Stimulated activated CD4-positive, alpha-beta T cell treated with anti-CD3 and anti-CD28 coated beads, Interleukin-12 subunit alpha, Interleukin-12 subunit beta, amount 100 ng/mL, for 24 hours (primary cell): ENCODE measurements at places on chromosomes 13 and 19.
A peak's percentile ranks its signal among the peaks of the same experiment; 100 is the strongest.

GRCh38 chr19:48081106-48081505 lies 29.5 kb downstream of the PLA2G4C start:
- no peak for DNase-seq

DNA sequence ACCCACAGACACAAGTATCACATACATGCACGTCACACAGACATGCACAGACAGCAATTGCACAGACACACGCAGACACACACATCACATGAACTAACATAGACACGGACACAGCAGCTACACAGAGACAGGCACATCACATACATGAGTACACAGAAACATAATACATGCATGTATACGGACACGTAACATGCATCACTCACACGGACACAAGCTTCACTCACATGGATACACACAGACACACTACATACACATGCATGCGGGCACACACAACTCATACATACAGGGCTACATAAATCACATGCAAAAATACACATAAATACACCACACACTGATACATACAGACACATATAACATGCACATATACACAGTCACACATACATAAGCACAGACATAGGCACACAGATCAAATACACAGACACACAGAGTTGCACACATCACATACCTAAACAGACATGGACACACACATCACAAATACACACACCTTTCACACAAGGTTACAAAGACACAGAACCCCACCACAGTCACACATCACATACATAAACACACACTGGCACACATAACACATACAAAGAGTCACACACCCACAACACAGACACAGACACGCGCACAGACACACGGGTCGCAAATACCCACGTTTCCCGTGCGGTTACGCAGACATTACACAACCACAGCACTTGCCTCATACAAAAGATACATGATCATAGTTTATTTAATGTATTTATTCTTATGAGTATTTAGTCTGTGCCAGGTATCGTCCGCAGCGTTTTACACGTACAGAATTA lies 1.1 kb upstream of the LMTK3 start:
- no peak for DNase-seq

DNA sequence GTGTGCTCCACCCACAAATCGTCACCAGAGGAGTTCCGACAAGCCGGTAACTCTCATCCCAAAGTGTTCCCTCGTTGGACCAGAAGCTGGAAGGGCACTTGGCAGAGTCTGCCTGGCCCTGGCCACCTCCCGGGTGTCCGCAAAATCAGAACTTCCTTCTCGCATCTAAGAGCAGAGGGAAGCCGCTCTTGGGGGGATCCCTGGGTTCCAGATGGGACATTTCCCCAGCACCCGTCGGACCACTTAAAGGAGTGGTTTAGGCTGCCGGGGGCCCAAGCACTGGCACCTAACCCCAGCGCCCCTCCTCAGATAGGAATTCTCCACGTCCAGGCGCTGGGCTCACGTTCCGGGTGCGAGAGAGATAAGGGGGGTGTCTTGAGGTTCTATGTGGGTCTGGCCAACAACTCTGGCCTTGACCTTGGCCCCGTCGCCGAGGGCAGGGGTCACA lies 857 bp upstream of the MAP2K7 start:
- no peak for DNase-seq

- DNase-seq: no peak
Observed at GRCh38 chr13:20182231-20182846, 10.4 kb downstream of the GJB2 start.

DNA sequence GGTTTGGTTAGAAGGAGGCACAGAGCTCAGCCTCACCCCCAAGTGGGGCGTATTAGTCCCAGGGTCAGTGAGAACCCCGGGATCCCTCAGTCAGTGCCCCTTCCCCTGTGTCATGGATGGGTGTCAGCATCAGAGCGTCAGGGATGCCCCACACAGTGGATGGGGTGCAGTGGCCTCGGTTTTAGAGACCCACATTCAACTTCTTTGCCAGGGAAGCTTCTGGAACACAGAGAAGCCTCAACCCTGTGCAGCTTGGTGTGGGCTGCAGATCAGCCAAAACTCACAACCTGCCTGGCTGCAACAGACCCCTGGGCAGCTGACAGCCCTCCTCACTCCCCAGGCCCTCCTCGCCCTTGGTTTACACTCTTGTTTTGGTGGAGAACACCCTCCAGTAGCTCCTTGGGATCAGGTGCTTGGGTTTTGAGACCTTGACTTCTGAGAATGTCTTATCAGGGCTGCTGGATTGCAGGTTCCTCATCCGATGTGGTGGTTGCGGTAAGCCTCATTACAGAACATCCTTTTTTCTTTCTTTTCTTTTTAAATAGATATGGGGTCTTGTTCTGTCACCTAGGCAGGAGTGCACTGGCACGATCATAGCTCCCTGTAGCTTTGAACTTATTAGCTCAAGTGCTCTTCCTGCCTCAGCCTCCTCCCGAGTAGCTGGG lies 11.0 kb downstream of the ZNF333 start:
- DNase-seq: no peak

DNA sequence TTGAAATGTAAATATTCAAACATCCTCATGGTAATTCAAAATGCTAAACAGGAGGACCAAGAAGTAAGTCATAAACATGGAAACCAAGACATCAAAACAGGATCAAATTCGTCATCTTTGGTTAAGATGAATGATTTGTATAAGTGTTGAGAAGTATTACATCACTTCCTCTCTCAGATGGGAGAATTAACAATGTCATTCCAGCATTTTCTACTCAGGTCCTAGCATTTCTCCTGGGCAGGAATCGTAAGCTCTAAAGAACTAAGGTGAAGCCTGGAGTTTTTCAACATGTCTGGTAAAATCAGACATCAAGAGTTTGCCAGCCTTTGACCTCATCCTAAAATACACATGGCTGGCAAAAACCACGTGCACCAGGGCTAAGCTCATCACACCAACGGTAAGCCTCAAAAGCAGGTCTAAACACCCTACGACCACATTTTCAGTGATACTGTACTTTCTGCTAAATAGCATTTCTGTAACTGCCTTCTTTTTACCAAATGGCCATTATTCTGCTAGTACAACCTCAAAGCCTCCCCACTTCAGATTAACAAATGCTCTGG lies 24.8 kb downstream of the RANBP3 start:
- DNase-seq: no peak

DNA sequence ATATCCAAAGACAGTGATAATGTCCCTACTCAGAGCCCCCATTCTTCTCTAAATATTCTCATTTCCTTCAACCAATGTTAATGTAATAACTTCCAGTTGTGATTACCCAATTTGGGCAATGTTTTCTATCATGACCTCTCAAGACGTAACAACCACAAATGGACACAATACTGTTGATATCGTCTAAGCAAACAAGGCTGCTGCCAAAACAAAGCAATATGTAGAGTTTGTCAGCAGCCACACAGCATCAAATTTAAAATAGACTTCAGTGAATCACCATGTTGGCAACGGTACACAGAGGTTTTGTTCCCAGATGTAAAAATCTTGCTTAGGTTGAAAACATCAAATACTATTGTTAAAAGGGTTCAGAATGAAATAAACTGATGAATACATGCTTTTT lies 205.1 kb downstream of the DACH1 start:
- no peak for DNase-seq

- no peak for DNase-seq
Observed at GRCh38 chr19:14354445-14354844, 26.8 kb upstream of the ADGRE5 start.

- no peak for DNase-seq
Observed at GRCh38 chr13:106400289-106400688, 135.2 kb downstream of the EFNB2 start.

GRCh38 chr13:89923736-89924135 lies 1423.8 kb upstream of the MIR17HG start:
- no peak for DNase-seq

DNA sequence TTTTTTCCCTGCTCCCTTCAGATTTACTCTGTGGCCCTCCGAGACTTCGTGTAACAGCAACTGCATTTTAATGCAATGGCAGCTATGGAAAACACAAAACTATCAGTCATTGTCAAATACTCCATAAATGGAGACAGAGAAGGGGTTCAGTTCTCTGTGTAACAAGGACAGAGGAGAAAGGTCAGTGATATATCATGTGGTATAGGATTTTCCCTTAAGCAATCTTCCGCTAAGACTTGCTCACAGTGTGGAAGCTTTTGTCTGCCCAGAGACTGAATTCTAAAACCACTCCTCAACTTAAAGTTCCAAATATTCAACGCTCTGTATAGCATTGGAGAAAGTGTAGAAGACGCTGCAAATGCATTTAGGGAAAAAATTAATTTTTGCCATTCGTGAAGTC lies 111.3 kb upstream of the EDNRB start:
- no peak for DNase-seq

DNA sequence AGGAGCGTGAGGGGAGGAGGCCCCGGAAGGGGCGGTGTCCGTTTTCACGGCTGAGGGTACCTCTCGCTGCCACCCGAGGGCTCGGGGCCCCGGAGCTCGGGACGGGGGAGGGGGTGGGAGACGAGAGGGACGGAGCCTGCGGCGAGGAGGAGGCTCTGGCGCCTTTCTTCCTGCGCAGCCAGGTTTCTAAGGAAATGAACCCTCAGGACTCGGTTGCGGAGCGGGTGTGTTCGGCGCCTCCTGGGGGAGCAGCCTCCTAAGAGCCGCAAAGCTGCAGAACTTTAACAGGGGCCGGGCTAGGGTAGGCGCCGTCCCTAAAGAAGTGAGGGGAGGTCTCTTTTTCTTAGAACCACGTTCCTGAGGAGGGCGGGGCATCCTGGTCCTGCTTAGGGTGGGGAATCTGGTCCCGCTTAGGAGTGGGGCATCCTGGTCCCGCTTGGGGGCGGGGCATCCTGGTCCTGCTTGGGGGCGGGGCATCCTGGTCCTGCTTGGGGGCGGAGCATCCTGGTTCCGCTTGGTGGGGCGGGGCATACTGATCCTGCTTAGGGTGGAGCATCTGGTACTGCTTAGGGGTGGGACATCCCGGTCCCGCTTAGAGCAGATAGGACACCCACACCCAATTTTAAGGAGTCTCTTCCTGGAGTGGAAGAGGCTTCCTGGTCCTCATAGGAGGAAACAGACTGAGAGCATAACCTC lies 6.2 kb downstream of the SYT5 start:
- DNase-seq: peak; percentile 55

- DNase-seq: no peak
Observed at GRCh38 chr19:57192077-57192420, 749 bp downstream of the ZNF264 start.

DNA sequence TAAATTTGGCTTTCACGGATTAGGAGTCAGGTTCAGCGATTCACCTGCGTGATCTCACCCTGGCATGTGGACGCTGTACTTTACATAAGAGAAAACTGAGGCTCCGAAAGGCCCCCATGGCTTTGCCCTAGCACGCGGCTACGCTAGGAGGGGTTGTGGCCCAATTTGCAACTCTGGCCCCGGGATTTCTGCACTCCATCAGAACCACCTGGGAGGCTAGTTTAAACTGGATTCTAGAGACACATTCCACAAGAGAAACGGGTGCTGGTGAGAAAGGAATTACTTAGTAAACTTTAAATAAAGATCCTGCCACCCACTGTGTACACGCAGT lies 6.2 kb downstream of the BCL3 start:
- DNase-seq: no peak

DNA sequence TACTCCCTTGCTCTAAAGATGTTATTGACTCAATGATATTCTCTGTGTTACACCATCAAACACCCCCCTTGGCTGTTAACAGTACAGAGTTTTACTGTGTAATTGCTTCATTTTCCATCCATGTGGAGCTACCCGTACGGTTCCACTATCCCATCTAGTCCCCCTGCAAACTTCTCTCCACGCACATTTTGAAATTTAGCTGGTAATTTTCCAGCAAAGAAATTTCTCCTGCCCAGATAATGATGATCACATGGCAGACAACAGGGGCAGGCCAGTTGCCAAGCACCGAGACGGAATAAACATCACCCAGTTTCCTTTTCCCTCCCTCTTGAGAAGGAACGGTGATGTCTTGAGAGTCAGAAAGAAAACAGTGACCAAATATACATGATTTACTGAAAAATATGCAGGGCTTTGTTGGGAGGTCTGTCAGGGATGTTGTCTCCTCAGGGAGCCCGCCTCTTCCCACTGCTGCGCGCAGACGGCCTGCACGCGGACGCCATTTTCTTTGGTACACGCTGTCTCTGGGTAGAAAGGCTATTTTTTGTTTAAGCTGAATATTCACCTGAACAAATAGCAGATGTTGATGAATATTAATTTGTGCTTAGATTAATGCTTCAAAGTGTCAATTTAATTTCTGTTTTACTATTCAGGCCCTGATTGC lies 109.9 kb downstream of the OLFM4 start:
- no peak for DNase-seq

DNA sequence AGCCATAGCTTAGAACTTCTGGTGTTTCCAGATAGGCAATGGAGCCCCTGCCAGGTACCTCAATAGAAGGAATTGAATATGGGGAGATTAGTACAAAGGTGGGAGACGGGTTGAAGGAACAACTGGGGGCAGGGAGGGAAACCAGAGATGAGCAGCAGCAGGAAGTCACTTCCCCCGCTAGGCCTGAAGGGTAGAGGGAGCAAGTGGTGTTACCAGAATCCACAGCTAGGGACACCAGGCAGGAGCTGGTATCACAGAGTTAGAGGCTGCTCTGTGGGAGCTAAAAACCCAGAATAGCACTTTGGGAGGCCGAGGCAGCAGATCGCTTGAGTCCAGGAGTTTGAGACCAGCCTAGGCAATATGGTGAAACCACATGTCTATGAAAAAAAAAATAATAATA lies 15.3 kb upstream of the HNRNPUL1 start:
- DNase-seq: no peak

- DNase-seq: no peak
Observed at GRCh38 chr13:48975101-48975855, 434 bp upstream of the FNDC3A start.

DNA sequence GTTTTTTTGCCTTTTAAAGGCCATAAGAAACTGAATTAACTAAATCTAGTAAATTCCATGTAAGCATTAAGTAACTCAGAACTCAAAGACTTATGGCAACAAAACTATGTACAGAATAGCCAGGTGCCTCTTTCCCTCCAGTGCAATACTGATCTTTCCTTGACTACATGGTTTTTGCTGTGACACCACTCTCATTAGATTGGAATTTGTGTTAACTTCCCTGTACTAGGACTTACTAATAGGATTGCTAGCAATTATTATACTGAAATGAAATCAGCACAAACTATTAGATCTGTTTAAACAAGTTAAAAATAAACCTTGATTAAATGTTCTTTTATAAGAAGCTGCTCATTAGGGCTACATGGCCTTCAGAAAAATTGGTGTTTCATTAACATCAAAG lies 96.3 kb downstream of the DACH1 start:
- DNase-seq: no peak

- no peak for DNase-seq
Observed at GRCh38 chr19:4676955-4677731, 7.0 kb upstream of the MYDGF start.

DNA sequence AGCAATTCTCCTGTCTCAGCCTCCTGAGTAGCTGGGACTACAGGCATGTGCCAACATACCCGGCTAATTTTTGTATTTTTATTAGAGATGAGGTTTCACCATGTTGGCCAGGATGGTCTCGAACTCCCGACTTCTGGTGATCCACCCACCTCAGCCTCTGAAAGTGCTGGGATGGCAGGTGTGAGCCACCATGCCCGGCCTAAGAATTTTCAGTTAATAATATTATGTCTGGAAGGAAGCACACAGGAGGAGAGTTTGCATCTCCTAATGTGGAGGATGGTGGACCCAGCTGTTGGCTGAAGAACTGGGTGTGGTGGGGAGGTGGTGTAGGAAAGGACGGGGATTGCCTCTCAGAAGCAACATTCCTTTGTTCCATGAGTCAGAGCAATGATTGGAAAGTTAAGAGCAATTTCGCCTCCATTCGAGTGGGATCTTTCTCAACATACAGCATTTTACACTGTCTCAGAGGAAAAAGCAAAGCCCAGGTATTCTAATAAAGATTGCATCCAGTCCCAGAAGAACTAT lies 11.9 kb downstream of the PDCD2L start:
- no peak for DNase-seq
